ENCODE measurements at places on chromosomes 3 and 15.

- no peak for DNase-seq
Observed at GRCh38 chr3:177807150-177807875, 610.0 kb upstream of the TBL1XR1 start.

DNA sequence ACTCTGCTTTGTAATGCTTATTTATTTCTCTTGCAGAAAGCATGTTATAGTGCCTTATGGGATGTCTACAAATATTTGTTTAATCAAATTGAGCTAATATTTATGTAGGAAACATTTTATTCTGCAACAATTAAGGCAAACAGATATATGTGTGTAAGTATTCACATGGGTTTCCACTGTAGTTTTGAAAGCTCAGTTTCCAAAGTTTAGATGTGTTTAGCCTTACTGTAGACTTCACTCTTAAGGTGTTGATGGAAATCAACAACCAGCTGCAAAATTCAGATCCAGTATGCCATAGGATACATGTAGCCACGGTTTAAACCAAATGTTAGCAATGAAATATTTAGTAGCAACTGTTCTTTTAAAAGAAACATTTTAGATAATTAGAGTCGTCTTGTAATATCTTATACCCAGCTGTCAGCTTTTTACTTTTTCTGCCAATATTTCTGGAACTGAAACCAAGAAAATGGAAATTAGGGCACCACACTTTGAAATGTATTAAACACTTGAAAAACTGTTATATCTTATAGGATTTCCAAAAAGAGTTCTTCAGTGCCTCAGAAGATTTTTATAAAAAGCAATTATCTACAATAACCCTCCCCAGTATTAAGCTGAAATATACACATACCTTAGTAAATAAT, 18.5 kb downstream of the PIK3CA start:
- no peak for DNase-seq

GRCh38 chr3:24401811-24402185, 92.9 kb downstream of the THRB start:
- no peak for DNase-seq

- DNase-seq = no peak
Observed at GRCh38 chr3:125318167-125318865, 56.8 kb downstream of the ZNF148 start.

GRCh38 chr3:119817071-119817470, 35.2 kb downstream of the NR1I2 start:
- DNase-seq = no peak

GRCh38 chr3:52925405-52926313, 28.3 kb upstream of the STIMATE start:
- DNase-seq = no peak

All from stimulated activated CD4-positive, alpha-beta T cell treated with anti-CD3 and anti-CD28 coated beads, Interleukin-4, amount 100 ng/mL, for 48 hours (primary cell).